Liver (tissue), 10 donors: ENCODE measurements at places on chromosomes 6 and 20.

DNA sequence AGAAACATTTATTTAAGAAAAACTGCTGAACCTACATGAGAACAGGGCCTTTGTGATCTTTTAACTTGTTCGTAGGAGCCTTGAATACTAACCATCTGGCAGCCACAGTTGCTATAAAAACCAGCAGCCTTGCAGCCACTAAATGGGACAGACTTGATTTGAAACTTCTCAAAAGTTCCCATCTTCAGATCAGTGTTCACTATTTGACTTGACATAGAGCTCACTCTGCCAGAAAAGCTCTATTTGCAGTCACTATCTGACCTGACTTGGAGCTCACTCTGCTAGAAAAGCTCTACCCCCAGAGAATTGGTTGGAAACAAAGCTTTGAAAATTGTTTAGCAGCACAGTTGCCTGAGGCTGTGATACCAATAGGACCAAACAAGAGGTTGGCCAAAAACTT lies 119.3 kb upstream of the F13A1 start:
- no peak for DNase-seq

DNA sequence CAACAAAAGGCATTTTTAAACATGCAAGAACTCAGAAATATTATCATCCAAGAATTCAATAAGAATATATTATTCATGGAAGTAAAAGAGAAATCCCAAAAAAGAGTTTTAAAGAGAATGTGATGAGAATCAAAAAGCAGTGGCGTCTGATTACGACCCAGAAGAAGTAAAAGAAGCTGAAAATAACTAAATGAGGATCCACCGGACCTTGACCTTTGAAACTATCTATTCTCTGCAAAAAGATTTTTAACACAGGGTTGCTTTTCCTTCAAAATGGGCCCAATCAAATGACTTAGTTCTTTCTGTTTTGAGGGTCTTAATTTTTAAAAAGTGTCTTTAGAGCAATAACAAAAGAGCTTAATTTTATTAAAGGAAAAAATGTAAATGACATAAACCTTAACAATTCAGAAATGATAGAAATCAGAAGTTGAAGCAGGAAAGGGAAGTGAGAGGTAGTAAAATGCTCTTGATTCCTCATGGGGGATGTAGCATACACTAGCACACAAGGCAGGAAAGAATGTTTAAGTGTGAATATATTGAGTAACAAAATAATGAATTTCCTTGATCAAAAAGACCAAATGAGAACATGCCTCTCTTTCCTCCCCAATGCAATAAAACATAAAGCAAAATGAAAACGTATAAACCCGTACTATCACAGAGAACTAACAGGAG lies 223.1 kb upstream of the PRDM1 start:
- no peak for DNase-seq

GRCh38 chr20:63416631-63417030 lies 55.5 kb upstream of the CHRNA4 start:
- DNase-seq: no peak

GRCh38 chr6:154430481-154430919 lies 73.9 kb upstream of the IPCEF1 start:
- no peak for DNase-seq

DNA sequence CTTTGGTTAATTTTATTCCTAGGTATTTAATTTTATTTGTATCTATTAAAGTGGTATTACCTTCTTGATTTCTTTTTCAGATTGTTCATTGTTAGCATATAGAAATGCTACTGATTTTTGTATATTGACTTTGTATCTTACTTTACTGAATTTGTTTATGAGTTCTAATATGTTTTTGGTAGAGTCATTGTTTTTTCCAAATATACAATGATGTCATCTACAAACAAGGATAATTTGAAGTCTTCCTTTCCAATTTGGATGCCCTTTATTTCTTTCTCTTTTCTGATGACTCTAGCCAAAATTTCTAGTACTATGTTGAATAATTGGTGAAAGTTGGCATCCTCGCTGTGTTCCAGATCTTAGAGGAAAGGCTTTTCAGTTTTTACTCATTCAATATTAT lies 43.0 kb upstream of the HMGCLL1 start:
- no peak for DNase-seq

GRCh38 chr6:106539936-106540335 lies 89.4 kb downstream of the RTN4IP1 start:
- no peak for DNase-seq

DNA sequence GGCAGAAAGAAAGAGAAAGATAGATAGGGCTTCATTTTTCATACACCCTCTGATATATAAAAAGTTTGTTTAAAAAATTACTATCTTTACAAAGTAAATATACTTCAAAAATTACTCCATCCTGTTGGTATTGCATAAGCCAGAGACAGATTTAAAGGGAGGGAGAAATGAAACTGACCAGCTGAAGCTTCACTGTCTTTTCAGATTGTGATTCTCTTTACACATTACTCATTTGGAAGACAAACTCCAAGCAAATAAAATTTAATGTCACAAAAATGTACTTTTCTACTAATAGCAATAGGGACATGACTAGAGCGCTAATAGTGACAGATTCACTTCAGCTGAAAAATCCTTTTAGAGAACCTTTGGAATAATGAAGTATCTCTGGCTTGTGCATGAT lies 38.6 kb upstream of the MARCKS start:
- DNase-seq: no peak

DNA sequence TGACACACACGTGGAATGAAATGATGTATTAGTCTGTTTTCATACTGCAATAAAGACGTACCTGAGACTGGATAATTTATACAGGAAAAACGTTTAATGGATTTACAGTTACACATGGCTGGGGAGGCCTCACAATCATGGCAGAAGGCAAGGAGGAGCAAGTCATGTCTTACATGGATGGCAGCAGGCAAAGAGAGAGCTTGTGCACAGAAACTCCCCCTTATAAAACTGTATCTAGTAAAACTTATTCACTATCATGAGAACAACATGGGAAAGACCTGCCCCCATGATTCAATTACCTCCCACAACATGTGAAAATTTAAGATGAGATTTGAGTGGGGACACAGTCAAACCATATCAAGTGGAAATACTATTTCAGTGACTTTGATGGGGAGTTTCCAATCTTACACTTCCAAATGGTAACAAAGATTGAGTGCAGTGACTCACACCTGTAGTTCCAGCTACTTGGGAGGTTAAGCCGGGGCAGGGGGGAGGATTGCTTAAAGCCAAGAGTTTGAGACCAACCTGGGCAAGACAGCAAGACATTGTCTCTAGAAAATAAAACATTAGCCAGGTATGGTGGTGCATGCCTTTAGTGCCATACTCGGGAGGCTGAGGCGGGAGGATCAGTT lies 8.2 kb upstream of the LY86 start:
- DNase-seq: no peak

GRCh38 chr6:120496661-120497060 lies 837.6 kb downstream of the TBC1D32 start:
- no peak for DNase-seq
